Activated CD4-positive, alpha-beta memory T cell treated with anti-CD3 and anti-CD28 coated beads, Interleukin-2, amount 10 ng/mL, durations not matched to agents 7 days and 5 days (primary cell): ENCODE measurements at places on chromosomes 5 and 9.

DNA sequence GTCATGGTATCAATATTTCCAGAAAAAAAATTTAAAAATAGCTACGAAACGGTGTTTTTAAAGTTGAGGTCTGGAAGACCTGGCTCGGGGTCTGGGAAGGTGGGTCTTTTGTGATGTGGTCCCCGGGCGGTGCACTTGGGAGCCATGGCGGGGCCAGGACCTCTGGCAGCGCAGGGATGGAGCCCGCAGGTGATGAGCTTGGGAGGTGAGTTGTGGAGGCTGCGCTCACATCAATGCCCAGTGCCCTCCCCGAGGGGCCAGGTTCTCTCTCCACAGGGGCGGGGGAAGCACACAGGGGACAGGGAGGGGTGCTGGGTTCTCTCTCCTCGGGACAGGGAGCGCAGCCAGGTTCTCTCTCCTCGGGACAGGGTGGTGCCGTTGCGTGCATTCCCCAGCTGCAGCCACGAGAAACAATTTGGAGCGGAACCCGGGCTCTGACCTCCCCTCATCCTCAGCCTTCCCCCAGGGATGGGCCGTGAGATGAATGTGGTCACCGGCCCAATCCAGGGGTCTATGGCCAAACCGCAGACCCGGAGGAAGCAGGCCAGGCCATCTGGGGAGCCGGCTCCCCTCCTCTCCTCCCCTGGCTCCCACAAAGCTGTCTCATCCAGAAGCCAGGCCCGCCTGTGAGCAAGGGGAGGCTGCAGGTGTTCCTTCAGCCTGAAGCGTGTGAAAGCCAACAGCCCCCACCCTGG lies 25.8 kb downstream of the DBH start:
- no peak for DNase-seq

DNA sequence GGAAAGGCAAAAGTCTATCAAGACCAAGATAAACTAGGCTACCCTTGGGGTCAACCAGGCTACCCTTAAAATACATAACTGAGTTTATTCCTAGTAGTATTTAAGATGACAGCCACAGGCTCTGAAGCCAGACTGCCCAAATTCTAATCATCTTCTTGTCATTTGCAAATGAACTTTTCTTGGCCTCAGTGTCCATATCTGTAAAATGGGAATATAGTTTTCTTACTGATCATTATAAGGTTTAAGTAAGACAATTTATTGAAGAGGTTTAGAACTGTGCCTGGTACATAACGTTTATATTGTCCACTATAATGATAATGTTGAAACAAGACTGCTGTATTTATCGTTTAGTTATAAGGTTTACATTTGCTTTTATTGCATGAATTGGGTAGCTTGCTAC lies 112.5 kb downstream of the SLC12A2 start:
- DNase-seq, result no peak

DNA sequence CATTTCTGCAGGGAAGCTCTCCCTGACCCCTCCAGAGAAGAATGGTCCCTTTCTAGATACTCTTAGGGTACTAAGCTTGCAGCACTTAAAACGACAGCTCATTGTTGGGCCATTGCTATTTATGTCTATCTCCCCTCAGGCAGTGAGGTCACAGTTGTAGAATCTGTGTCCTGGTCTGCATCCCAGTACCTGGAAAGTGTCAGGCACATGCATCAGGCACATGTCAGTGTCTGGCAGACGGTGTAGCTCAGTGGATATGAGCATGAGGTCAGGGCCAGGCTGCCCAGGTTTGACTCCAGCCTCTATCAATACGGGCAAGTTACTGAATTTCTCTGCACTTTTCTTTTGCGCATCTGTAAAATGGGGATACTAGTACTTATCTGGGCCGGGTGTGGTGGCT lies 22.2 kb upstream of the EEIG1 start:
- no peak for DNase-seq

- no peak for DNase-seq
Measured at GRCh38 chr9:84758817-84759216, 89.3 kb downstream of the NTRK2 start.

- no peak for DNase-seq
Measured at GRCh38 chr5:180817893-180818674, 15.5 kb upstream of the MGAT1 start.

DNA sequence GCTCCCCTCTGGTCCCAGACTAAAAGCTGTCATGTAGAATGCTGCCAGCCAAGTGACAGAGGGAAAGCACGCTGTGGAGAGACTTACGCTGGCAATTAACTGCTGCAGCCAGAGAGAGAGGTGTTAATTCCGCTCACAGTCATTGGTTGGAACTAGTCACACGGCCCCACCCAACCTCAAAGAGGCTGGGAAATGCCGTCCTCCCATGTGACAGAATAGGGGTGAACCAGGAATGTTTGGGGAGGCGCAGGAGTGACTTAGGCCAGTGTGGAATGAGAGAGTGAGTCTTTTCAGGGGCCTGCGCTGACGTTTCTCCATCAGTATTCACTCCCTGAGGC lies 87.6 kb downstream of the AMBP start:
- no peak for DNase-seq

GRCh38 chr9:90070056-90070455 lies 465.2 kb downstream of the GADD45G start:
- DNase-seq, result no peak

DNA sequence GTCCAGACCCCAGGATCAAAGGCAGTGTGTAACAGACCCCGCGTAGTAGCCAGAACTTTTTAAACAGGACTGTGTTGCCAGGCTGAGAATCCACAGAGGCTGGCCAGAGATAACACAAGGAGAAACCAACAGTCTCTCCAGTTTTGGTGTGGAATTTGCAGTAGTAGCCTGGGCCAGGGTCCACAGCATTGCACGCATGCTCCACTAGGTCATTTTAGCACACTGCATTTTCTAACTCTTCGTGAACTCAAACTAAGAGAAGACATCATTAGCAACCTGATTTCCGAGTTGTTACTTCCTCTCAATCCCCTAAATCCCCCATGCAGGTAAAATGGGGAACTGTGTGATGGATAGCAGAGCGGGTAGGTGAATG lies 119.6 kb downstream of the BOD1 start:
- DNase-seq, result no peak

DNA sequence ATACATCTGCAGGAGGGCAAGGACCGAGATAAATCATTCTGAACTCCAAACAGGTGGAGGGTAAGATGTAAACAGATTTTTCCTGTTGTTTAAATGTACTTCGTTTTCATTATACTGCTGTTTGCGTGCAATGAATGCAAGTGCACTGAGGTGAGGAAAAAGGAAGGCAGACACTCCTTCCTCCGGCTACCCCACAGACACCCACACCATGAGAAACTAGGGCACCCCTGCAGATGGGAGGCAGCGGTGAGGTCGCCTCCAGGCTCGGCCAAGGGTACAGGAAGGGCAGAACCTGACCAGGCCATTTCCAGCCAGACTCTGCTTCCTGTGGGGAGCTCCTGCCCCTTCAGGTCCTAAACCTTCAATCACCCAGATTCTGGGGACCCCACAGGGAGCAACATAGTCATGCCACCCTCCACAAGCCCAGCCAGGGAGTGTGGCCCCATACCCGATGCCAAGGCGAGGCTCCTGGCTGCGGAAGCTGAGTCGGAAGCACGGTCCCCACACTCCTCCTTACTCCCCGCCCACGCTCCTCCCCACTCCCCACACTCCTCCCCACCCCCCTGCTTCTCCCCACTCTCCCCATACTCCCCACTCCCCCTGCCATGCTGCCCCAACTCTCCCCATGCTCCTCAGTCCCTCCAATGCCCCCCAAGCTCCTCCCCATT lies 37.1 kb downstream of the VAV2 start:
- DNase-seq, result no peak

- no peak for DNase-seq
Measured at GRCh38 chr5:102794047-102794446, 38.9 kb downstream of the PAM start.

DNA sequence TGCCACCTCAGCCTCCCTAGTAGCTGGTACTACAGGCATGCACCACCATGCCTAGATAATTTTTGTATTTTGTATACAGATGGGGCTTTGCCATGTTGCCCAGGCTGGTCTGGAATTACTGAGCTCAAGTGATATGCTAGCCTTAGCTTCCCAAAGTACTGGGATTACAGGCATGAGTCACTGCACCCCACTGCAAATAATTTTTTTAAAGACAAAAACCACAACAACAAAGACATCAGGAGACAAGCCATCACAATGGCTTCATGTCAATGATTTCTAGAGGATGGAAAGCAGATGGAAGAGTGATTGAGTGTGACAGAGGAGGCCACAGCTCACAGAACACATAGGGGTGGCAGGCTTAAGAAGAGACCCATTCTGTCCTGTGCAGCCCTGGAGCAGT lies 97.9 kb upstream of the PCSK1 start:
- DNase-seq, result no peak

- DNase-seq, result no peak
Measured at GRCh38 chr5:150779397-150780186, 1.0 kb downstream of the SMIM3 start.

DNA sequence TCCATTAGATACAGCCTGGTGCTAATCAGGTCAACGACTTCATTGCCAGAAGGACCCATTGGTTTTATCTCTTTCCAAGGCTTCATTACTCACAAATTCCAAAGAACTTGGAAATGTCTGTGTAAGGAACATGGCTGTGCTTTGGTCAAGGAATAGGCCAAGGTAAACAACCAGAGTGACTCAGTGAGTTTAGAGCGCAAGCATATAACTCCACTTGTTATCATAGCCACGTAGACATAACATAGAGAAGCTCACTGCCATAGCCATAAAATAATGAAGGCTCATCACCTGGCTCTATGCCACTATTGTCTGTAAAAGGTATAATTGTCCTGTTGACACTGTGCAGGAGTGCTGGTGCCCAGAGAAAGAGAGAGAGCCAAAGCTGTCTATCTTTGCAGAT lies 139.3 kb upstream of the PLCXD3 start:
- no peak for DNase-seq

DNA sequence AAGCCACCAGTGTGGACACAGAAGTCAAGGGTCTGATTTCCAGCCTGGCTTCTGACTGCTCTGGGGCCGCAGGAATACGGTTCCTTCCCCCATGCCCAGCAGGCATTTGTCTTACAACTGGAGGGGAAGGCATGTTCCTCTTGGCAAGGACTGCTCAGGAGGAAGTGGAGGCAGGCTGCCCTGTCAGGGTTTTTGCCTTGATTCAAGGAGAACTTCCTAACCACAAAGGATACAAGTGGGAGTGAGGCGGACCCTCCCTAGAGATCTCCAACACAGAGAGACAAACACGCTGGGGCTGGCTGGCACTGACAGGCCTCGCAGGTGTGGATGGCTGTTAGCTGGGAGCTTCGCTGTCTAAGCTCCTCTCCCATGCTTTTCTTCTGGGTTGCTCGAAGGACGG lies 19.1 kb downstream of the TGFBI start:
- no peak for DNase-seq
